Epithelial cell of proximal tubule (primary cell): ENCODE measurements at places on chromosomes 1 and 21.

GRCh38 chr1:85448358-85448757 is 16.6 kb downstream of the DDAH1 start:
- DNase-seq = no peak

GRCh38 chr1:41051022-41051421 is 29.5 kb upstream of the SLFNL1 start:
- DNase-seq = no peak

GRCh38 chr1:230246551-230246950 is 179.5 kb downstream of the GALNT2 start:
- DNase-seq = no peak

- DNase-seq = no peak
Observed at GRCh38 chr1:234655328-234656069, 45.5 kb upstream of the IRF2BP2 start.

GRCh38 chr1:100972185-100972584 is 53.4 kb downstream of the DPH5 start:
- DNase-seq = no peak

DNA sequence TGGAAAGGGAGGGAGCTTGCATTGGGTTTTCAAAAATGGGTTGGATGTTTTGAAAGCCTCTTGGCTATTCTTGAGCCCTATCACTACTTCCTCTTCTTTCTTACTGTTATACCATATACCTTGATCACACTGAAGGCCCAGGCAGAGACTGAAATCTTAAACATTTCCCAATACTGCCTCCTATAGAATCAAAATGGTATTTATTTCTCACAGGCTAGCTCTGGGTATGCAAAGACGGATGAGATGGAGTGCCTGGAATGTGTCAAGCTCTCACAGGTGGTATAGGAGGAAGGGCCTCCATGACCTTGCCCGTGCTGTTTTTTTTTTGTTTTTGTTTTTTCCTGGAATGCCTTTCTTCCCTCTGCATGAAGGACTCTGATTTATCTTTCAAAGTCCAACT is 268.4 kb upstream of the USP24 start:
- no peak for DNase-seq

GRCh38 chr1:27656157-27656893 is 15.7 kb downstream of the IFI6 start:
- DNase-seq = no peak

DNA sequence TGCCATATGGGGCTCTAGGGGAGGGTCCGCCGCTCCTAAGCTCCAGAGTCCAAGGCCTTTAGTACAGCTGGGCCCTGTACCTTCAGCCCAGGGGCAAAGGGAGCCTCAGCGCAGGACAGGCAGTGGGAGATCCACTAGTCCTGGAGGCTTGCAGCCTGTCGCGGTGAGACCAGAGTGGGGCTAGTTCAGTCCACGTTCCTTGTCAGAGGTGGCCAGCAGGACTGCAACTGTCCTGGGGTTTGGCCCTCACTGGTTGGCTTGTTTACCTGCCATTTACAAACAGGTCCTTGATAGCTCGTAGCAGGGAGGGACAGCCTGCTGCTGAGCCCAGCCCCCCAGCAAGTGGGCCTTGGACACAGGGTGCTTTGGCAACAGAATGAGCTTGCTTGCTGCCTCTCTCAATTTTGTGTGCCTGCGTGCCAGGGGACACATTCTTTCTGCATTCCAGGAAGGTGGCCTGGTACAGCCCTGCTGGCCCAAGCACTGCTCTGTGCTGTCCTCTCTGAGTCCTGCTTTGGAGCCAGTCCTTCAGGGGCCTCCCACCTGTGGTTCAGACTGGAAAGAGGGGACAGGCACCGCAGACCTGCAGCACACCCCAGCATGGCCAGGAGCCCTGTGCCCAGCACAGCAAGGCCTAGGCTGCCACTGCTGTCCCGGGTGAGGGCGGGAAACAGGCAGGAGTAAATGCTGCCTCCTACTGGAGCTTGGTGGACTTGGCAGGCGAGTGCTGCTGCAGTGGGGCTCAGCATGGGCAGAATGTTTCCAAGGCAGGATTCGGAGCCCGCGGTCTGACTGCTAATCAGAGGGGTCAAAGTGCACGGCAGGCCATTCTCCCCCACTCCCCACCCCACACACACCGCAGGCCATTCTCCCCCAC is 15.2 kb downstream of the H6PD start:
- DNase-seq = no peak

- DNase-seq = no peak
Observed at GRCh38 chr1:194105381-194105780, 919.0 kb upstream of the B3GALT2 start.
